Liver (tissue), 10 donors: ENCODE measurements at places on chromosomes 7 and 10.

DNA sequence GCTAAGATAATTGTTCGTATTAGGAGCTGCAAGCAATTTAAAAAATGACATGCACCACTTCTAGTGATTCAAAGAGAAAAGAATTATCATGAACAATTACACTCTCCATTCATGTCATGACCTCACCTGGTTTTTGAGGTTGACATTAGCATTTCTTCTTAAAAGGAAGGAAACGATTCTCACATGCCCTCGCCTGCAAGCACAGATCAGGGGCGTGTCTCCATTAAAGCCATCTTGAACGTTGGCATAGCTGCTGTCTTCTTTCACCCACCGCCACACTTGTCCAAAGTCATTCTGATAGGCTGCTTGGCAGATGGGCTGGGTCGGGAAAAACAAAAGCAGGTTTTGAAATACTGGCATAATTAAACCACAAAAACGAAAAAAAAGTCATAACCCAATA, 19.9 kb downstream of the ANKRD22 start:
- no peak for DNase-seq

DNA sequence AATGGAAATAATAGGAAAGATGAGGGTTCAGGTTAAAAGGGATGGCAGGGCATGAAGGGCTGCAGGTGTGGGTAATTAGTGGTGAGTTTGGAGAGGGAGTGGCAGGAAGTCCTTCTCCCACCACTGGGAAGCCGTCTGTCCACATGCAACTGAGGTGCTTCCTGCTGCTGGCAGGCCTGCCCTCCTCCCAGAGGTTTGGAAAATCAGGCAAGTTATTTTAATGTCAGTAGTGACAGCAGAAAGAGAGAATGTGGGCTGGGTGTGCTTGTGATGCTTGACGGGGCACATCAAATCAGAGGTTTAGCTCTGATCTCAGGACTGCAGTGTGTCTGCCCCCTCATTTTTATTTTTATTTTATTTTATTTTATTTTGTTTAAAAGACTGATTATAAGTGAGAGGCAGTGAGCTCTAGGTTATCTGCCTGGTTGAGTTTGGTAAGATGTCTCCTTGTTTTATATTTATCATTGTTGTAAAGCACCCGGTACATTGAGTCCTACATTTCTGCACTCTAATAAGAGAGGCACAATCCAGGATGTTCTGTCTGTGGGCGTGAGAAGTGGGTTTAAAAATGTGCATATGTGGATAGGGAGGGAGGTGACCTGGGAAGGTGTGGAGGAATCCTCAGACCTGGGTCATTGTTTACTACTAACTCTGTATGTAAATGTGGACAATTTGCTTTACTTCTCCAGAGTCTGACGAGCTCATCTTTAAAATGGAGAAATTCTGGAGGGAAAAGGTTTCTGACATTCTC, 504.4 kb downstream of the LRMDA start:
- no peak for DNase-seq

- DNase-seq, result no peak
Observed at GRCh38 chr10:75755528-75755927, 324.1 kb downstream of the LRMDA start.

DNA sequence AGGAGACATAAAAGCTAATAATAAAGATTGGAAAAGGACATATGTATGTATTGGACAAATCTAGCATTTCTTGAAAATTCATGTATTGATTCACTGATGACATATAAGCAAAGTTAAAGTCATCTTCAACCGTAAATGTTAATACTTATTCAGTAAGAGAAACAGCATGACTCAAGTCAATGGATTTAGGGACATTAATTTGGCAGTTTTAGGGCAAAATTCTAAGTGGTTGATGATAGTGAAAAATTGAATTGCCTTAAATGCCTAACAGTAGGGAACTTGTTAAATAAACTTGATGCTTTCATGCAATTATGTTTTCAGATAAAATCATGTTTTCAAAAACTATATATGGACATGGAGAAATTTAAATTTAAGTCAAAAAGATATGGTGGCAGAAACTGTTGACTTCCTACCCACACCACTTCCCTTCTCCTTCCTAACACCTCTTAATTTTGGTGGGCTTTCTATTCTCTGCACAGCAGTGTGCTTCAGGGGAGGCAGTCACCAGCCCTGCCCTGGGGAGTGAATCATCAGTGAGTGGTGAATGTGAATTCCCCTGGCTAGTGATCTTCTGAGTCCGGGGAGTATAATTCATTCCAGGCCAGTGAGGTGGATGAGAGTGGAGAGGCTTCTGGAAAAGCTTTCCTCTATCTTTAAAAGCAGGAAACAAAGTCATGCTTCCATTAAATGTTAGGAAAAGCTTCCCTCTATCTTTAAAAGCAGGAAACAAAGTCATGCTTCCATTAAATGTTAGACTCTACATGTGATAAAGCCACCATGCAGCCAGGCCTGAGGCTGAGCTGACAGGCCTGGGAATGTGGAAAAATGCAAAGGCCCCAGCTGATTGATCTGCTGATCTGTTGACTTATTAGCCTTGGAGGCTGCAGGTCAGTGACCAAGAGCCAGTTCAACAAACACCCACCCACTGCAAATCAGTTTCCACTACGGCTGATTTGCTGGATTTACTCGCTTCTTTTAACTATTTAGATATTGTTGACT, 25.2 kb upstream of the ITGB1 start:
- no peak for DNase-seq

- peak; percentile 34 for DNase-seq
Observed at GRCh38 chr7:27151931-27152815, at the start of gene HOXA3. TSS of gene HOXA3 (minus strand) at chr7:27152583. CDS start at chr7:27110640, 41,943 bp downstream.

DNA sequence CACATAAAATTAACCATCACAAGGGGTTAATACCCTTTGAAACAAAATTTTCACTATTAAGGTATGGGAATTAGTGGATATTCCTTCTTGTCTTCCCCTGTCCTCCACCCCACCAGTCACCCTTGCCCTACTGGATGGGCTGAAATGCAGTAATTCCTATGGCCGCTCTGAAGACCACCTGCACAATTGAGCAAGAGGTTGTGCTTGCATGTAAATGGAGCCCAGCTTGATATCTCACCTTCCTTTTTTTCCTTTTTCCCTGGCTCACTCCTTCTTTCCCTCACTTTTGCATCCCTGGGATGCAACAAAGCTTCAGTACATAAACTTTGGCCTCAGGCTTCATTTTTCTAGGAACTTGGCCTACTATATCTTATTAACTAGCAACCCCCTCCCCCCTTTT, 184.6 kb downstream of the SNX10 start:
- DNase-seq, result no peak

GRCh38 chr10:11373717-11374171, 237.7 kb downstream of the USP6NL start:
- no peak for DNase-seq

GRCh38 chr7:17946591-17946990, 6.3 kb upstream of the SNX13 start:
- no peak for DNase-seq

- no peak for DNase-seq
Observed at GRCh38 chr7:105130048-105130447, 116.0 kb downstream of the KMT2E start.

- no peak for DNase-seq
Observed at GRCh38 chr10:46555713-46556514, 544 bp downstream of the GPRIN2 start.

DNA sequence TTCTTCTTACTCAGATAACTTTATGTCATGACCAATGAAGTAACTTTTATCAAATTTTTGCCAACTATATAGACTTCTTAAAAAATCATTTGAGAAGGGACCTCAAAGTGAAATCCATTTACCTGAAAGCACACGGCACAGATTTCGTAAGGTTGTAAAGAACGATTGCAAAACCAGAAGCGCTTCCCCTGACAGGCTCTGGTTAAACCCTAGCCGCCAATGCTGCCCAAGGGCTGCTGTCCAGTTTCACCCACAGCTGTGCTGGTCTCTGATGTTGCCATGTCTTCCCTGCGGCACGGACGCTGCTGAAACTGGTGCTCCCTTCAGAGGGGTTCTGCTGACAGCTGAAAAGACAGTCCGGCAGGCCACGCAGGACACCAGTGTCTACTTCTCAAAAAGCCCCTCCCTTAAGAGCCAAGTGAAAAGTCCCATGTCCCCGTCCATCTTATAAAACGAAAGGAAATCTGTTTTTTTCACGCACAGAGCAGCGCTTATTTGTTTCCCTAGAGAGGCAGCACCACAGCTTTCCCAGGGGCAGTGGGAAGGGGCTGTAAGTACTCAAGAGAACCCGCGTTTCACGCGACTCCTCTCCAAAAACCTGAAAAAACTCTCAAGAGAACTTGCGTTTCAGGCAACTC, 32.5 kb downstream of the GNA12 start:
- no peak for DNase-seq

GRCh38 chr7:12801107-12801506, 113.7 kb downstream of the ARL4A start:
- DNase-seq, result no peak

DNA sequence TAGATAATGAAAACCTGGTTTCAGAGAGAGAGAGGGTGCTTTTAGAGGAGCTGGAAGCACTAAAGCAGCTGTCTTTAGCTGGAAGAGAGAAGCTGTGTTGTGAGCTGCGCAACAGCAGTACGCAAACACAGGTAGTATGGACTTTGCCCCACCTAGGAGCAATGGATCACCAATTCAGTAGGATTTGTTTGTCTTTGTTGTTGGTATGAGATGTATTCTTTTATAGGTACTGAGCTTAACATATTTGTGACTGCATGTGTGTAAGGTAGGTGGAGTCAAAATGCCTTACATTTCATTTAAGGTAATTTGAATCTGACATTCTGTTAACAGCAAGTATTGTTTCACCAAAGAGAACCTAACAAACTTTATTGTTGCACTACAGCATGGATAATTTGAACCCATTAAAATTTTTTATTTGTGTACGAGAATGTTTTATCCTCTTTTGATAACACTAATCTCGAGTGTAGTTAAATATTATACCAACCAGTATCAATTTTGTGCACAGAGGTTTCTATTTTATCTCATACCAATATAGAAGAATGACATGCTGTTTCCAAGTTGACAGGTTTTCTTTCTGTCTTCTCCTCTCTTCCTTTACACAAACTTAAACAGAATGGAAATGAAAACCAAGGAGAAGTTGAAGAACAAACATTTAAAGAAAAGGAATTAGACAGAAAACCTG, 92.1 kb downstream of the CYP51A1 start:
- peak; percentile 39 for DNase-seq
